SHP77 (cell line): ENCODE measurements at places on chromosomes 6 and 20.

DNA sequence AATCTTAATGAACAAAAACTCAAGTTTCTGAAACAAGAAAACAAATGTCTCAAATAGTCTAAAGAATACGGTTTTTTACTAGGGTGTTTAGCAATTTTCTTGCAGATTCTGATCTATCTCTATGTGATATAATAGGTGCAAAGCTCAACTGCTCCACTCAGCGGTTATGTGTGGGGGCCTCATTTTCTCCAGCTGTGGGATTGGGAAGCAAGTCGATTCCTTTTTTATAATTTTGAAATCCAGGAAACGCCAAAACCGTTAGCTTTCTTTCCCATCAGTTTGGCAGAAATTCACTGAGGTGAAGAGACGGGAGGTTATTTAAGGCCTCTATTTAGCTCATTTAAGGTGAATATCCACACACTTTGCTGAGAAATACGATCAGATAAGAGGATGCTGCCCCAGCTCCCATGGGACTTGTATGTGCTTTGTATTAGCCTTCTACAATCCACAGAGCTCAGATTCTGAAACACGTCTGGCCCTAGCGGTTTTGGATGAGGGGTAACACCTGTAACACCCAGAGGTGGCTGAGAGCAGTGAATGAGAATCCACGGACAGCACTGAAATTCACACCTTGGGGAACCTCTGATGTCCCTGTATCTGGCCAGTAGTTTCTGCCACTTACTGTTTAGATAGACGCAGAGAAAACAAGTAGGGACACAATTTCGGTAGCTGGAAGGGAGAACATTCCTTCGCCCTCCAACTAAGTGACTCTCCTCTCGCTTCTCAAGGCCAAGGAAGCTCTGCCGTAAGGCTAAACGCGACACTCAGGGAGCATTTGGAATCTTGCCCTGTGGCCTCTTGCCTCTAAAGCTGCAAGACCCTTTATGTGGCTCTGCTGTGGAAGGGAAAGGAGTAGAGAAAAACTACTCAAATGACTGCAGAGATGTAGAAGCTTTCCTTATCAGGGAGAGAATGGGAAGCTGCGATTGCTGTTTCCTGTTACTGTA lies 6.5 kb upstream of the BCAS4 start:
- no peak for DNase-seq

DNA sequence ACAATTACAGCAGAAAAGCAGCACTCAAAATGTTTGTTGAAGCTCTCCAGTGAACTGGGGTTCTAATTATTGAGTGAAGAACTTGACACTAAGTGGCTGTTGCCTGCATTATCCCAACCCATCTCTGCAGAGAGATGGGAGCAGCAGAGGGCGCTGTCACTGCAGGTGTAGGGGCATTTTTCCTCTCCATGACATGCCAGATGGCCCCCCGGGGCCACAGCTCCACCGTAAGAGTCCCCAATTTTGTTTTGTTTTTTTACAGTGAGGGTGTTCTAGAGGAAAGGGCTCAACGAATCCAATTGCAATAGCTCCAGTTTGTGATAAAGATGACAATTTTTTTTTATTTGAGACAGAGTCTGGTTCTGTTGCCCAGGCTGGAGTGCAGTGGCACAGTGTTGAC lies 1.9 kb upstream of the FUCA2 start:
- peak; percentile 27 for DNase-seq

DNA sequence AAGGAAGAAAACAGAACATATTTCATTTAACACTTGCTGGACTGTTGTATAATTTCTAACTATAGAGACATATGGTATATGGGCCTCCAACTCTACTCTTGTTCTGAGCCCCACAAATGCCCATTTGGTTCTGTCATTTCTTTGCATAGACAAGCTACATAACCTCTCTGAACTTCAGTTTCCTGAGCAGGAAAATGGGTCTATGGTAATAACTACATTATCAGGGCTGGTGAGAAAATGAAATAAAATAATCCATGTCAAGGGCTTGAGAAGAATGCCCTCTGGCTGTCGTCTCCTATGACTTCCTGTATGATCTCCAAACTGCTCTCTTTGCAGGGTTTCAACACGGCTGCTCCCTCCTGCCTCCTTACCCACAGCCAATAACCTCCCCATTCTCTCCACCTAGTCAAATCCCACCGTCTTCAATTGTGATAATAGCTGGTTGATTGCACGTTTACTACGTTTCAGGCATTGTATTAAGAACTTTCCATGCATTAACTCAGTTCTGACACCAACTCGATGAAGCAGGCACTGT lies 12.0 kb downstream of the ZCCHC3 start:
- DNase-seq, result no peak

DNA sequence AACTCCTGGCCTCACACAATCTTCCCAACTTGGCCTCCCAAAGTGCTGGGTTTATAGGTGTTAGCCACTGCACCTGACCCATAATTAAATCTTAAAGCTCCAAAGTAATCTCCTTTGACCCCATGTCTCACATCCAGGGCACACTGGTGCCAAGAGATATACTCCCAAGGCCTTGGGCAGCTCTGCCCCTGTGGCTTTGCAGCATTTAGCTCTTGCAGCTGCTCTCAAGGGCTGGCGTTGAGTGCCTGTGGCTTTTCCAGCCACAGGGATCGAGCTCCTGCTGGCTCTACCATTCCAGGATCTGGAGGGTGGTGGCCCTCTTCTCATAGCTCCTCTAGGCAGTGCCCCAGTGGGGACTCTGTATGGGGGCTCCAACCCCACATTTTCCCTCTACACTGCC lies 49.3 kb upstream of the CD2AP start:
- DNase-seq, result no peak

DNA sequence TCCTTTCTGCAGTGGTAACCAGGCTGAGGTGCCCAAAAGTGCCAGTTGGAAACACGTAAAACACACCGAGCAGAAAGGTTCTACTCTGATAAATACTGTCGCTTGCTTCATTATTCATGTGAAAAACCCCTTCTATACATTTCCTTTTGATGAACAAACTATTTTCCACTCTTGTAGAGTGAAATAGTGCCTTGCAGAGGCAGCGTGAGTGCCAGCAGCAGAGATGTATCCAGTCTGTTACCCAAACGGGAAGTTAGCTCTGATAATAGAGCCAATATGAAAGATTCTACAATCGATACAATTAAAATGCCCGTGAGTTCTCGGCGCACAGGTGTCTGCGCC lies 1.5 kb downstream of the ZBTB46 start:
- no peak for DNase-seq

DNA sequence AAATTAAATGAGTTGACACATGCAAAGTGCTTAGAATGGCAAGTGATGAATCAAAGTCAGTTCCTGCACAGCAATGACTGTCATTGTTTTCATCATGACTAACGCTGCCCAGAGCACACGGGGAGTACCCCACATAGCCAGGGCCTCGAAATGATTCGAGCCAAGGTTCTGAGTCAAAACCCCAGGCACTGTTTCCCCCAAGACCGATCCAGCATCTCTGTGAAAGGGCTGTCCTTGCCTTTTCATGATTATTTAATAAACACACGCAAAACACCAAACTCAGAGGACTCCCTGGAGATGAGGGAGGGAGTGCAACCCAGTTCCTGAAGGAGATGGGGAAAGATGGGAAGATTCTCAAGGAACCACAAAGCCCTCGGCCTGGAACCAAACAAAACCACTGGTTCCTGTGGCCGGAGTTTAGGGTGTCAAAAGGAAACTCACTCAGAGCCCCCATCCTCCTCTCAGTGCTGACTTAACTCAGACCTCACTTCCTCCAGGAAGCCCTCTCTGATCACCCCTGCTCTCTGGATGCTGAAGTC lies 3.8 kb downstream of the PREX1 start:
- DNase-seq, result no peak

DNA sequence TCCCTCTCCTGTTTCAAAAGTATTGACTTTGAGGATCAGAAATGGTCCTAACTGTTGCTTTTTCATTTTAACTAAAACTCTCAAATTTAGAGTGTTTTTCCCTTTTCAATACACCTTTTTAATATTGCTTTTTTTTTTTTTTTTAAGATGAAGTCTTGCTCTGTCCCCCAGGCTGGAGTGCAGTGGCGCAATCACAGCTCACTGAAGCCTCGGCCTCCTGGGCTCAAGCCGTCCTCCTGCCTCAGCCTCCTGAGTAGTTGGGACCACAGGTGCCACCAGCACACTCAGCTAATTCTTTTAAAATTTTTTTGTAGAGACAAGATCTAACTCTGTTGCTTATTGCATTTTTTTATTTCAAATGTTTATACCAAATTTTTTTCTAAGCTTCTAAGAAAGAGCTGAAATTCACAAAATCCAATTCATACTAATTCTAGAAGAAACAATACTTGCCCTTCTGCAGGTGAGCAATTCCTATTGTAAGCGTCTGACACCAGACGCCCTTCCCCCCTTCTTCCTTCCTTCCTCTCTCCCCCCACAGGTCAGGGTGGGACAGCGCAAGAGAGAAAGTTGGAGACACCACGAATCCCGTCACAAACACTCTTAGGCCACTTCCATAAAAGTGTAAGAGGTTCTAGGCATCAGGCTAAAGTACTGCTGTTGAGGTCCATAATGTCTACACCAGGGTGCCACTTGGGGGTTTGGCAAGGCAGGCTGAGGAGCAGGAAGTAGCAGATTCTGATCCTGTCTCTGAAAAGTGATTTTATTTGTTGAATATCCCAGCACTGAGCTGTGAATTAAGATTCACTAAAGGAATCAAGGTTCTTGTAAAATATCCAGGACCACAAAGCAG lies 12.8 kb downstream of the DLL1 start:
- DNase-seq, result no peak

DNA sequence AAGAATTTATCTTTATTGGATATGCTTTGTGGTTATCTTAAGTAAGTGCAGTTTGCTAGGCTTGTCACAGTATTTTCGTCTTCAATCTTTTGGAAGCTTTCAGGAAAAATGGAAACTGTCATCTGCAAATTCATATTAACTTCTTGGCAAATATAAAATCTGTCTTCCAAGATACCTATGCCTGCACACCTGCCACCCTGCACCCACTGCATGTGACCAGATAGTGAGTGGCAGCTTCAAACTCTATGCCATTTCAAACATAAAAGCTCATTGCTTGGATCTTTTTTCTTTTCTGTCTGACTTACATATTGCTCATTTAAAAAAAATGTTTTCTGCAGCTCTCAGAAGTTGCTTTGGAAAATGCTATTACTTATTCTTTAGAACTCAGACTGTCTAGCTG lies 14.1 kb downstream of the OPRM1 start:
- no peak for DNase-seq

- DNase-seq, result peak; percentile 38
Measured at GRCh38 chr20:44651684-44652423, at the start of gene ADA. TSS of gene ADA (minus strand) at chr20:44651699. CDS start at chr20:44651607, 92 bp downstream.

DNA sequence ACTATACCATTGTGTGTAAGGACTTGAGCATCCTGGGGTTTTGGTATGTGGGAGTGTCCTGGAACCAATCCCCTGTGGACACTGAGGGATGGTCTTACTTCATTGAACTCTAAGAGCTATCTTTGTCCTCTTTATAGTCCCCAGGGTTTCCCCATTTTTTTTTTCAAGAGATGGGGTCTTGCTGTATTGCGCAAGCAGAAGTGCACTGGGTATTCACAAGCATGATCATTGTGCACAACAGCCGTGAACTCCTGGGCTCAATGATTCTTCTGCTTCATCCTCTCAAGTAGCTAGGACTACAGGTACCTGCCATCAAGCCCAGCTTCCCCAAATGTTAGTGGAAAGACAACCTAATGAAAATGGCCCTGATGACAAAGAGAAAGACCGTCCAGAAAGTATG lies 2.2 kb upstream of the ASCC3 start:
- DNase-seq, result no peak
